Bronchial smooth muscle cell (primary cell): ENCODE measurements at places on chromosomes 12 and 14. TPM values are rescaled to one million over a fixed set of nuclear protein-coding genes. Genes with fewer than 3 reads are reported as not detected.

Gene ADAM21
- 0.32 and 0.77 TPM in 2 replicates for total RNA-seq

Gene OLR1
- total RNA-seq, result 0.16 TPM in 1 of 2 replicates, not detected in the other

Gene LRRK2
- 10.9 and 11.0 TPM in 2 replicates for total RNA-seq

Gene TBK1
- 20.0 and 33.6 TPM in 2 replicates for total RNA-seq

Gene GPR132
- 0.32 and 1.0 TPM in 2 replicates for total RNA-seq

Gene GPR65
- not detected in 2 replicates for total RNA-seq

Gene OR6C2
- not detected in 2 replicates for total RNA-seq

Gene ANO2
- not detected in 2 replicates for total RNA-seq

Gene ACOT6
- not detected in 2 replicates for total RNA-seq

Gene CLEC9A
- not detected in 2 replicates for total RNA-seq

Gene CATSPERB
- total RNA-seq, result not detected in 2 replicates

Gene PLEKHD1
- total RNA-seq, result under 0.01 TPM in 2 replicates

Gene CGRRF1
- total RNA-seq, result 10.9 and 13.3 TPM in 2 replicates

Gene SELPLG
- 0.63 and 1.5 TPM in 2 replicates for total RNA-seq

Gene MTERF2
- total RNA-seq, result 4.7 and 10.2 TPM in 2 replicates
